ENCODE measurements at places on chromosomes 5 and 9. TPM values are rescaled to one million over a fixed set of nuclear protein-coding genes. Genes with fewer than 3 reads are reported as not detected.

The SMIM23 gene
- total RNA-seq: not detected

The RICTOR gene
- 50.4 TPM for total RNA-seq

The IGIP gene
- total RNA-seq: 24.2 TPM

The NINJ1 gene
- total RNA-seq: 71.2 TPM

DNA sequence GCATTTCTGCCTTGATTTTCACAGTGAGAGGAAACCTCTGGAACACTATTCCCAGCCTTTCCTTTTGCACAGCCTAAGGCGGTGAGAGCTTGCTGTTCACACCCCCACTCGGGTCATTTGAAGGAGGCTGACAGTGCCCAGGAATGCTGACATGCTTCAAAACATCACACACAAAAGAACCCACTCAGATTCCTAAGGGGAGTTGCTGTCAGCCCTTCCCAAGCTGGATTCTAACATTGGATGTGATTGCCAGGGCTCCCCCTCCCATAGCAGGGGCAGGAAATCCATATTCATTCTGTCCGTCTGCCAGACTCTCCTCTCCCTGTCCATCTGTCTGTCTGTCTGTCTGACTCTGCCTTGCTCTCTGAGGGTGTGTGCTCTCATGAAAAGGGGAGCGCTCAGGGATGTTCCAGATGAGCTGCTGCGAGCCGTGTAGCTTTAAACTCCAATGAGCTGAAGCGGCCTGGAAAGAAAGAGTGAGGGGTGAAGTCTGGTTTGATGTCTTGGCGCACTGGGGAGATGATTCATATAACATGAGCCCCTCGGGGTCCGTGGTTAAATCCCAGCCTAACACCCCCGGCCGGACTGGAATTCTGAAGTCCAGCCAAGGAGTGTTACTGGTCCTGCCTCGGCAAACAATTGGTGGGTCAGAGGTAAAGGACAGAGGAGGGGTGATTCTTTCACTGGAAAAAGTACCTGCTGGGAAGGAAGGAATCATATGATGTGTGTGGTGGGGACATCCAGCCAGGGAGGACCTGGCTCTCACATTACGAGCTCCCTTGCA is 517.0 kb downstream of the CCDC171 start:
- no peak overlapping the region for H3K27ac ChIP-seq
- no peaks in the 10 kb centered on the region for H3K27me3 ChIP-seq
- H3K4me3 ChIP-seq: no peak overlapping the region
- H3K36me3 ChIP-seq: no peaks in the 10 kb centered on the region
- DNase-seq: no peak

- no peak for DNase-seq
- peak overlapping the region; percentile 28 for H3K4me3 ChIP-seq
- H3K27ac ChIP-seq: peak overlapping the region; percentile 66
- peaks cover 18% of the 10 kb centered on the region for H3K4me1 ChIP-seq
- no peaks in the 10 kb centered on the region for H3K36me3 ChIP-seq
- no peaks in the 10 kb centered on the region for H3K27me3 ChIP-seq
Measured at GRCh38 chr5:55320571-55320970, 12.8 kb downstream of the MTREX start.

DNA sequence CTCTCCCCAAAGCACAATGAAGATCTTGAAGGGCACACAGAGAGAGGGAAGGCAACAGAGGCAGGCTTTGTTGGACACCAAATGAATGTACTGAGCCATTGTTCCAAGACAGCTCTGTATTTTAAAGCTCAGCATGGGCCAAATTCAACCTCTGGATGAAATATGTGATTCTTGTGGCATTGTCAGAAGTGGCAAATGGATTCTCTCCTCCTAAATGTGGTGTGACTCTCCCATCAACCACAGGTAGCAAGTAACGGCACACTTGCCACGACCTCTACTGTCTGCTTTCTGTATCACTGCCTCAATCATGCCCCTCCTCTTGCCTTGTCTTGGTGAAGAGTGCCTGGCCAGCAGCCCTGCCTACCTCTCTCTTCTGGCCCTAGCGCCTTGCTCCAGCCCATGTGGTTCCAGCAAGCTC is 6.1 kb upstream of the MOB3B start:
- H3K4me3 ChIP-seq: no peak overlapping the region
- H3K36me3 ChIP-seq: no peaks in the 10 kb centered on the region
- peaks cover 45% of the 10 kb centered on the region for H3K4me1 ChIP-seq
- no peaks in the 10 kb centered on the region for H3K27me3 ChIP-seq
- no peak for DNase-seq
- H3K27ac ChIP-seq: no peak overlapping the region

DNA sequence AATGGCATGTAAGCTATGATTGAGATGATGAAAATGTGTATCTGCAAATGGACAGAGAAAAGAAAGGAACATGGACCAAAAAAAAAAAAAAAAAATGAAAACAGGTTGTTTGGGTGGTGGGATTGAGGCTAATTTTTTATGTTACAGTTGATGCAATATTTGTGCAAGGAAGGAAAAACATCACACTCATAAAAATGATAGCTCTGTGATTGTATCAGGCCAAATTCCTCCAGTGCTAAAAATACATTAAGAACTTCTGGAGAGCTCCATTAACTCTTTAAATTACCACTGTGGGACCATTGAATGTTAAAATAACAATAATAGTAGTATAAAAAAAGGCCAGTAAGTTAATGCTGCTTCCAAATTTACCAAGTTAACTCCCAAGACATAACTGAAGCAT is 79.5 kb upstream of the MSX2 start:
- no peak for DNase-seq
- H3K27me3 ChIP-seq: no peaks in the 10 kb centered on the region
- no peaks in the 10 kb centered on the region for H3K4me1 ChIP-seq
- no peak overlapping the region for H3K4me3 ChIP-seq
- H3K36me3 ChIP-seq: no peaks in the 10 kb centered on the region

- H3K4me1 ChIP-seq: no peaks in the 10 kb centered on the region
- no peaks in the 10 kb centered on the region for H3K36me3 ChIP-seq
- DNase-seq: no peak
Measured at GRCh38 chr9:70091572-70091971, 47.9 kb downstream of the MAMDC2 start.

- no peak overlapping the region for H3K27ac ChIP-seq
- H3K36me3 ChIP-seq: no peaks in the 10 kb centered on the region
- no peak overlapping the region for H3K4me3 ChIP-seq
- no peaks in the 10 kb centered on the region for H3K4me1 ChIP-seq
- no peak for DNase-seq
- no peaks in the 10 kb centered on the region for H3K27me3 ChIP-seq
Measured at GRCh38 chr9:89781838-89782540, 177.2 kb downstream of the GADD45G start.

GRCh38 chr5:92017776-92018175 is 634.7 kb upstream of the ARRDC3 start:
- no peaks in the 10 kb centered on the region for H3K27me3 ChIP-seq
- DNase-seq: no peak
- no peak overlapping the region for H3K4me3 ChIP-seq

DNA sequence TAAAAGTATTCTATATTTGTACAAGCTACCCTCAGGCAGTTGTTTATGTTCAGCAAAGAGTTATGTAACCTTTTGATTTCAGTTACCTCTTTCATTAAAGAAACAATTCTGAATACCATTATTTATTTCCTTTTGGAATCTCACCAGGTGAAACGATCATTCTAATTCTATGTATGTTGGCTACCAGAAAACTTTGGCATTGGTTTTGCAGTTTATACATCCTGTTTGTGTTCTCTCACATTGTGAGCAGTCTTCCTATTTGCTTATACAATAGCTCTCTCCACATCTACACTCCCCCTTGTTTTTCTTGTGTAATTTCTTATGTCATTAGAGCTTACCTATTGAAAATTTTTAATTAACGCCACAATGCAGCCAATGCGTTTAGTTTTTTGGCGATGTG is 276.0 kb upstream of the MPDZ start:
- H3K4me3 ChIP-seq: no peak overlapping the region
- no peaks in the 10 kb centered on the region for H3K4me1 ChIP-seq
- H3K36me3 ChIP-seq: no peaks in the 10 kb centered on the region

DNA sequence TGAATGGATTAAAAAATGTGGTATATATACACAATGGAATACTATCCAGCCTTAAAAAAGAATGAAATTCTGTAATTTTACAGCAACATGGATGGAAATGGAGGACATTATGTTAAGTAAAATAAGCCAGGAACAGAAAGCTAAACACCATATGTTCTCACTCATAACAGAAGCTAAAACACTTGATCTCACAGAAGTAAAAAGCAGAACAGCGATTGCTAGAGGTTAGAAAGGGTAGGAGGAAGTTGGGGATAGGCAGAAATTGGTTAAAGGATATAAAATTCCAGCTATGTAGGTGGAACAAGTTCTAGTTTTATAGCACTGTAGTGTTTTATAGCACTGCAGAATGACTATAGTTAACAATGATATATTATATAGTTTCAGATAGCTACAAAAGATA is 15.8 kb downstream of the MARCHF3 start:
- H3K27me3 ChIP-seq: no peaks in the 10 kb centered on the region
- no peaks in the 10 kb centered on the region for H3K36me3 ChIP-seq
- DNase-seq: no peak
- H3K27ac ChIP-seq: no peak overlapping the region
- H3K4me1 ChIP-seq: peaks cover 10% of the 10 kb centered on the region

Measured in thoracic aorta (tissue), 2 donors.